ENCODE measurements at places on chromosomes 16 and 17.

- no peak for DNase-seq
These were observed 94.5 kb downstream of the MARF1 start for GRCh38 chr16:15548482-15548891.

DNA sequence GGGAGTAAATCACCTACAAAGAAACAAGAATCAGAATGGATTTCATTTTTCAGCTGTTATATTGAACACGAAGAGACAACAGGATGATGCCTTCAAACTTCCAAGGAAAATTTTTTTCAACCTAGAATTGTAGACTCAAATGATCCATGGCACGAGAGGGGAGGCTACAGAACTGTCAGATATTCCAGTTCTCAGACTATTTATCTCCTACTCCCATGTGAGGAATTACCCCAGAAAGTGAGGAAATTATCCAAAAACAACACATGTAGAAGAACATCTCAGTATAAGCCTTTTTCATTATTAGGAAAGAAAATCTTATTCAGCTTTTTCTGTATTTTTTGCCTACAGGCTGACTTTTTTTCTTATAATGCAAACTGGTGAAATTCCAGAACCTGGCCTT lies 5.5 kb upstream of the ASGR2 start:
- DNase-seq, result no peak

- no peak for DNase-seq
These were observed 55.1 kb upstream of the MNT start for GRCh38 chr17:2455956-2456355.

DNA sequence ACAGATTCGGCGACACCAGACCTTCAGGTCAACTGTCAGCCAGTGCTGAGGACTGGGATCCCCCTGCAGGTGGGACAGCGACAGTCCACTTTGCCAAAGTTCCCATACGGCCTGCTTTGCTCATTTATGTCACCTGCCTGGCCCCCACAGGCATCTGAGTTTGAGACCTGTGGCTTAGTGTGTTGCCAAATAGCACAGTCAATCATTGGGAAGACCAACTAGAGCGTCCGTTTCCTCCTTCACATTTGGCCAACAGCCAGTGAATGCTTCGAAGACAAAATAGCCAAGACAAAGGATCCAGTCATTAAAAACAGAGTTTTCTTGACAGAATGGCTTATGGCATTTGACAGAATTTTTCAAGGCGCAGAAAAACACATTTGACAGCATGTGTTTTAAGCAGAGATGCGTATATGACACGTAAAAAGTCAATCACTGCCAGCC lies 113.8 kb downstream of the ABCC12 start:
- DNase-seq, result no peak

DNA sequence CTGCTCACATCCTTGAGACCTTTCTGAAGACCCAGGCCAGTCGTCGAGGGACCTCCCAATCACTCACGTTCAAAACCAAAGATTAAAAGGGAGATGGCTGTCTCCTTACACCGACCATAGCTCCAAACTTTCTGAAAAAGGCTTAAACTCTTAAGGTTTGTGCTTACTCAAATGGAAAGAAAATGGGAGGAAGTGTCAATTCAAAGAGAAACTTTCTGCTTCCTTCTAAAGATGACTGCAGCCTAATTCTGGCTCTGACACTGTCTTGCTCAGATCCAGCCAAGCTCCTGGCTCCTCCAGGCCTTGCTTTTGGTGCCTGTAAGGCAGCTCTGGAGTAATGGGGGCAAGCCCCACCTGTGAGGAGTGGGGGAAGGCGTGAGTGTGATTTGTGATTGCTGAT lies 54.9 kb upstream of the WSB1 start:
- no peak for DNase-seq

DNA sequence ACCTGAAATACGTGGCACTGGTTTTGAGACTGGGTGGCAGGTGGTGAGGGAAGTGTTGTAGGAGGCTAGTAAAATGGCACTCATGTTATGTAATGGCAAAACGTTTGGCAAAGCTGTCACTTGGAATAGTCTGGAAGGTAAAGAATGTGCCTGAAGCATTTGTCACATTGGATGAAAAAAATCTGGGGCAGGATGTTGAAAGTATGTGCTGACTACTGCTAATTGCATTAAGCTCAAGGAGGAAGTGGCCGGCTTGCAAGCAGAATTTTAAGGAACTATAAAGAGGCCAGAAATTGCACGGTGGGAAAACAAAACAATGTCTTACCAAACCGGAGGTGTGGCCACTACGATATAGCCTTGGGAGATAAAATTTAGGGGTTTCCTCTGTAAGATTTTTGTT lies 26.6 kb upstream of the NLRP1 start:
- no peak for DNase-seq

- DNase-seq, result no peak
These were observed 6.7 kb downstream of the PCGF2 start for GRCh38 chr17:38741461-38741860.

DNA sequence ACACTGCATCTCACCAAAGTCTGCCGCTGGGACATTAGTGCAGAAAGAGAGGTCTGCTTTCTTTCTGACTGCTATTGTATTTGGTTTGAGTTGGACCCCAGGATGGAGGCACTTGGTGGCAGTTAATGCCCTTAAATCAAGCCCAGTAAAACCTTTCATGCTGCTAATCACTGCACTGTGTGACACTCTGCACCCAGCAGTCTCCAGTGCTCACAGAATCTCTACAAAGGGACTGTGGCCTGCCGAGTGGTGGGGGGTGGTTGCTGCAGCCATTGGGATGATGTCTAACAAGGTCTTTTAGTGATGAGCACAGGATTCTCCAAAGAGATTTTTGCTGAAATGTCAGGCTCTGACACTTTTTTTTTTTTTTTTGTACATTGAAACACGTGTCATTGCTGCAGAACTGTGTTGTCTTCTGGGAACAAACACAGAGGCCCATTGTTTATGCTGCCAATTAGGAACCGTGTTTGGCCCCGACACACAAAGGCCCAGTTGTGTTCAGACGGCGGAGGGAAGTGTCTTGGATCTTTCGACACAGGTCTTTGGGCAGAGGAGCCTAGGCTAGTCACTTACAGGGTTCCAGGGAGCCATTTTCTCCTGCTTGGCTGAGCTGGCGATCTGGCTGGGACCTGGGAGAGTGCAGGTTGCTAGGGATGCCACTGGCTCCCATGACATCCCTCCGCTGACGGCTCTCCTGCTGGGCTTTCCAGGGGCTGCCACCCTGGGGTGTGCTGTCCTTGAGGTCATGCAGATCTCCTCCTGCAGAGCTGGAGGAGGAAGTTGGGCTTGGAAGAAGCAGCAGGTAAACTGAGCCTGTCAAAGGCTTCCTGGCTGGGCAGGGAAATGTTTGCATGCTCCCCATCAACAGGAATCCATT lies 16.2 kb upstream of the TNRC6C start:
- no peak for DNase-seq

DNA sequence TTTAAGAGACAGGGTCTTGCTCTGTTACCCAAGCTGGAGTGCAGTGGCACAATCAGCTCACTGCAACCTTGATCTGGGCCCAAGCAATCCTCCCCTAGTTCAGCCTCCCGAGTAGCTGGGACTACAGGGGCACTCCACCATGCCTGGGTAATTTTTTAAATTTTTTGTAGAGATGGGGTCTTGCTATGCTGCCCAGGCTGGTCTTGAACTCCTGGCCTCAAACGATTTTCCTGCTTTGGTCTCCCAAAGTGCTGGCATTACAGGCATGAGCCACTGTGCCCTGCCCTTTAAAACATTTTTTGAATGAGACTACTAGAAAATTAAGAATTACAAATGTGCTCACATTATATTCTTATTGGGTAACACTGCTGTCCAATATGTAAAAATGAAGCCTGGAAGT lies 161.7 kb upstream of the FAM20A start:
- no peak for DNase-seq

DNA sequence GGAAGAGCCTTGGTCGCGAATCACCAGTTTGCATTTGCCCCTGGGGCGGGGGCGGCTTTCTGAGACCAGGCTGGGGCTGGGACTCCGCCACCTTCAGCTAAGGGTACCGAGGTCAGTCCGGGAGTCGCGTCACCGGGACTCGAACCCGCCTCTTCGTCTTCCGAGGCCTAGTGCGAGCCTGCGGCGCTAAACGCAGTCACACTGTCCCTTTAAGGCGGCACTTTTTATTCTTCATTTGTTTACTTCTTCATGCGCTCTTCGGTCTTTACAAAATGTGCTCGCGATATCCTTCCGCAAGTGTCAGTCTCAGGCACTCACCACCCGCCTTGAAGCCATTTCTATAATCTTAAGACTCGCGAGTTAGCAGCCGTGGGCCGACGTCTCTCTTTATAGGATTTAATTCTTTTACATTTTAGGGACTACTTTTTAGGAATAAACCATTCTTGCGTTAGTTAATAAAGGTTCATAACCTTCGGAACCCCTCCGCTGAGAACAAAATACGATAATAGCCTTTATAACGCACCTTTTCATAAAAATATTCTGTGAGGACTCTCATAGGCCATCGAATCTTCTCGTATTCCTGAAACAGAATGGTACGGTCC lies 593 bp upstream of the HEXIM1 start:
- DNase-seq, result peak; percentile 66

- DNase-seq, result no peak
These were observed 10.9 kb upstream of the STAT3 start for GRCh38 chr17:42399121-42399520.

GRCh38 chr17:72634621-72635020 lies 457.9 kb downstream of the SLC39A11 start:
- DNase-seq, result no peak

GRCh38 chr16:86554599-86554916 lies 477 bp downstream of the MTHFSD start:
- no peak for DNase-seq

DNA sequence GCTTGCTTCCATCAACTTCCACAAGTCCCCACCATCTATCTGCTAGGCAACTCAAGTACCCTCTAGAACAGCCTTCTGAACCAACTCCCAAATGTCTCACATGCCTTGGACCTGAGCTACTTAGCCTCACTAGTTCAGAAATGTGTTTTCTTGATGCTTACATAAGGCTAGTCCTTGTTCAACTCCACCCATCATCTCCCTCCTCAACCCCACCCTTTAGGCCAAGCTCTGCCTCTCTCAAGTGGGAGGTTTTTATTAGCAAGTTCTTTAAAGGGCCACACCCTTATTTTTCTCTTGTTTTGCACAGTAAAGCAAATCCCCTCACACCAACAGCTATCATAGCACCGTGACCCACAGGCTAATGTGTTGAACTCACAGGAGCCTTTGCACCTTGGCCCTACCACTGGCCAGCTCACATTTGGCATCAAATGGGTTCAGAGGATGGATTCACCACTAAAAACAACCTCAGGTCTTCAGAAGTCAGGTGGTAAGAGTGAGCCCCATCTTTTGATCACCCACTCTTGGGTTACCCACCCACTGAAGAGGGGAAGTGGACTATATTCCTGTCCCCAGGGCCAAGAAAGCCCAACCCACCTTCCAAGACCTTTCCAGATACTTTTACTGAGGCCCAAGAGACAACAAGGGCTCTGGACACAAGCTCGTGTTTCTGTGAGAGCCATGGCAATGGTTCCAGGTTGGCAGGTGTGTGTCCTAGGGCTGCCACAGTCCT lies 12.2 kb downstream of the PIK3R5 start:
- no peak for DNase-seq

GRCh38 chr16:35687781-35688180 lies 2228.4 kb downstream of the TP53TG3F start:
- DNase-seq, result no peak

- DNase-seq, result no peak
These were observed 69.0 kb downstream of the CDH13 start for GRCh38 chr16:82695806-82696205.

- DNase-seq, result no peak
These were observed 13.5 kb downstream of the KIF18B start for GRCh38 chr17:44933824-44934744.

GRCh38 chr17:17573912-17574311 lies 17.6 kb downstream of the PEMT start:
- DNase-seq, result no peak

DNA sequence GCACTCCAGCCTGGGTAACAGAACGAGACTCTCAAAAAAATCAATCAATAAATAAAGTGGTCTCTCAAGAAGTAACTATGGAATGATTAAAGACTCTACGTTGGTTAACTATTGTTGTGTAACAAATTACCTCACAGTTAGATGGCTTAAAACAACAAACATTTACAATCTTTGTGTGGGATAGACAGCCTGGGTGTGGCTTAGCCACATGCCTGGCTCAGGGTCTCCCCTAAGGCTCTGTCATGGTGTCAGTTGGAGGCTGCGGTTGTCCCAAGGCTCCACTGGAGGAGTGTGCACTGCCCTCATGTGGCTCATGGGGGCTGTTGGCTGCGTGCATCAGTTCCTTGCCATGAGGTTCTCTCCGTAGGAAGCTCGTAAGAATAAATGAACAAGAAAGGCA lies 294.5 kb downstream of the SNX29 start:
- no peak for DNase-seq

DNA sequence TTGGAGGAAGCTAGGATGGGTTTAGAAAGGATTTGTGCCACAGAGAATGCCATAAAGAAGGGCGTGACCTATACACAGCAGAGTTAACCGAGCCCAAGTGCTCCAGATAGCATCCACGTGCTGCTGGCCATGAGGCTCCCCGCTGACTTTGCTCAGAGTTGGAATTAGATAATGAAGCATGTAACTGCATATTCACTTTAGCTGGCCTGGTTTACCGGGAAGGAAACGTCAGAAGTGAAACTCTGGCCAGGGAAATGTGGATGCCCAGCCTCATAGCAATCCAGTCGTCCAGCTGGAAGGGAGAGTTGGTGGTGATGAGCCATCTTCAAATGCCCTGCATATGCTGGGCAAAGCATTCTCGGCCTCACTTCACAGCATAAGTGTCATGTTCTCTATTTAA lies 6.1 kb downstream of the KRT35 start:
- no peak for DNase-seq

GRCh38 chr16:56910112-56910511 lies 21.8 kb upstream of the HERPUD1 start:
- no peak for DNase-seq

GRCh38 chr17:9313346-9313745 lies 262.3 kb downstream of the STX8 start:
- DNase-seq, result no peak

GRCh38 chr16:57532266-57532625 lies 4.1 kb downstream of the CCDC102A start:
- no peak for DNase-seq

DNA sequence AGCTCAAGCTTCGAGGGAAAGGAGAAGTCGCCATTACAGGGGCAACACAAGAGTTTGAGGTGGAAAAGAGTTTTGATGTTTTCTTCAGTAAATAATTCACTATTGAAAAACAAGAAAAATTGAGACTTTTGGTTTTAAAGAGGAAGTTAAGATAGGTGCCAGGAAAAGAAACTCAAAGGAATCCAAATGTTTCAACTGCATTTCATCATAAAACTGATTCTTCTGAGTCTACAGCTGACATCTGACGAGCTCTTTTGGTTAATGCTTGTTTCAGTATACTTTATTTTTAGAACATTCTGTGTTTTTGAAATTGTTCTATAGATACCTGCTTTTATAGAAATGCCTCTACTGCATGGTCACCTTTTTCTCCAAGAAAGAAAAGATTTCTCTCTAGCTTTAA lies 54.0 kb downstream of the ERN1 start:
- DNase-seq, result no peak

DNA sequence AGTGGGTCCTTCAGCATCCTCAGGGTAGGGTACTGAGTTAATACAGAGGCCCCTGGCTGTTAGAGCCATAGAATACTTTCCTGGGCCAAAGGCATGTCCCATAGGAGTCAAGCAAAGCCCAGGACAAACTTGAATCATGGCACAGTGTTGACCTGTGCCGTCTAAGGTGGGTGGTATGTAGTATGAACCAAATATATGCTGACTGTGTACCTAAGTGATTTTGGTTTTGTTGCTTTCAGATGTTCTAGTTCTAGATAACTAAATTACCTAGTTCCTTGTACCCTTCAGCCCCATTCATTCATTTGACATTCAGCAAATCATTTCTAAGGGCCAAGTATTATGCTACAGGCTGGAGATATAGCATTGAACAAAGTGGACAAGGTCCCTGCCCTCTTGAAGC lies 61.3 kb upstream of the GPRC5B start:
- DNase-seq, result no peak
